Caudate nucleus (tissue), 63 donors: ENCODE measurements at places on chromosomes 2 and 18.

GRCh38 chr2:98504381-98505109, 59.9 kb downstream of the INPP4A start:
- no peak for DNase-seq

GRCh38 chr18:43420950-43421349, 143.7 kb upstream of the SYT4 start:
- DNase-seq, result no peak

GRCh38 chr18:12049978-12050811, 43.4 kb upstream of the ANKRD62 start:
- DNase-seq, result no peak

DNA sequence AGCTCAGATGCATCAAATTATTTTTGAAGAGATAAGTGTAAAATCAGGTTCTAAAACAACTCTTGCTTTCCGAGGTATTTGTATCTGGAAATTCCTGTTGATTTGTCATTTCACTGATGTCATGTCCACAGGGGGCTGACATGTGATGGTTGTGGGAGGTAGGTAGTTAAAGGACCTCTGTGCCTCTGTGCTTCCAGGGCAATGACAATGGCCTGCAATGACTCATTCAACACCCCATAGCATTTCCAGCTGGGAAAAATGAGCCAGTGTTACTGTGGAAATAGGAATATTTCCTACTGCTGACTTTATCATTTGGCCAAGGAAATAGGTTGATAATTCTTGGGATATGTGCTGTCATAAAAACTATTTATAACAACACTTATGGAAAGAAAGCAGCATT, 86.2 kb upstream of the CCDC195 start:
- DNase-seq, result no peak

DNA sequence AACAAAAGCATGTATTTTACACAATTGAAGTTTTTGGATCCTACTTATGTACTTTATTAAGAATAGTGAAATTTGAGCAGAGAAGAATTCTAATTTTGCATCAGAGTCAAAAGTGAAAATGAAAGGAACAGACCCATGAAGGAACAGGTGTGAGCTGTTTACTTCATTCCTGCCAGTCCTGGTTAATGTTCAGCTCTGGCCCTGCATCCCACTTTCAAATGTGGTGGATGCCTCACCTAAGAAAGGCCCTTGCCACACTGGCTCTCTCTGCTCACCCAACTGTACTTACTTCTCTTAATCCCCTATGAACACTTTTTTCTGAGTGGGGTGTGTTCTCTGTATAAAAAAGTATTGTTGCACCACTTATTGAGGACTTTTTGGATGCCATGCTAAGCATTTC, 22.2 kb downstream of the FAM110C start:
- DNase-seq, result no peak

- no peak for DNase-seq
Observed at GRCh38 chr2:173942861-173943523, 22.2 kb downstream of the SP3 start.

DNA sequence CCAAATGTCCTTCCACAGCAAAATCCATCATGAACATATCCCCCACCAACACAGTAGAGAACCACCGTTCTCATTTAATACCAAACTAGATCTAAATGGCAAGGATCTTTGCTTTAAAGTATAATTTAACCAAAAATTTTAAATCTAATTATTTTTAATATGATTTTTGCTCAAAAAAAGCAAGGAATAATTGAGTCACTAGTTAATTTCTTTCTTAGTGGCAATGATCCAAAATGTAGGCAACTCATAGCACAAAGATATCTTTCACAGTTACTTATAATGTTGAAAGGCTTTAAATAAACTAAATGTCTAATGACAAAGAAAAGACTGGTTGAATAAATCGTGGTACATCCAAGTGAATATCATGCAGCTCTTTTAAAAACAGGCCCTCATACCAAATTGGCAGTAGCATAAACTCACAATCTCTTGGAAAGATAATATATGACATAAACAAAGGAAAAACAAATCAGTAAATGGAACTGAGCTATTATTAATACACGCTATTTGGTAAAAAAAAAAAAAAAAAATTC, 20.3 kb downstream of the PTPN2 start:
- DNase-seq, result no peak

DNA sequence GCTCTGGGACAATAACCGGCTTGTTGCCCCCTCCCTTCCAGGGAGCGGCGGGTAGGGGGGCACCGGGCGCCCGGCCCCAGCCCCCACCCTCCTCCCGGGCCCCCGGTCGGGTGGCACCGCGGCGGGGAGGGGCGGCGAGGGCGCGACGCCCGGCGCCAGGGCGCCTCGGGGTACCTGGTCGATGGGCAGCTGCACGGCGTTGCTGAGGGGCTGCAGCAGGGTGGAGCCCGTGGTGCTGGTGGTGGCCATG, 193 bp downstream of the MBOAT2 start:
- DNase-seq, result no peak

DNA sequence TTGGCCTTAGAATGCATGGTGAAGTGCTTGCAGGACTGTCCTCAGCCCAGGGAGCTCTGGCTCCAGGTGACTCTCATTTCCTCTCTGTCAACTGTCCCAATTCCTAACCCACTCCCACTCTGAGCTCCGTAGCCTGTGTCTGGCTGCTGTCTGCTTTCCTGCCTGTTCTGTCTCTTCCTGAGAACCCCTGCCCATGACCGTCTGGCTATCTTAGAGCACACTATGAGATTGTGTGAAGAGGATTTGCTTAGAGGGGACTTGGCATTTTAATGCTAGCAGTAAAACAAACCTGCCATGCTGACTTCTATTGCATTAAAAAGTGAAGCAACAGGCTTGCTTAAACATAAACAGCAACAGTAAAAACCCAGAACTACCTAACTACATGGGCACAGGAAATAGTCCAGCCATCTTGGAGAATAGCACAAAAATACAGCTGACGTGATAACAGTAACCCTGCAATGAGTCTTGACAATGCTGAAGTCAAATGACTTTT, 234.7 kb downstream of the PRKCE start:
- DNase-seq, result no peak

- DNase-seq, result no peak
Observed at GRCh38 chr18:22166069-22166950, 3.1 kb upstream of the GATA6 start.

- no peak for DNase-seq
Observed at GRCh38 chr2:127153691-127154158, 46.8 kb upstream of the BIN1 start.

DNA sequence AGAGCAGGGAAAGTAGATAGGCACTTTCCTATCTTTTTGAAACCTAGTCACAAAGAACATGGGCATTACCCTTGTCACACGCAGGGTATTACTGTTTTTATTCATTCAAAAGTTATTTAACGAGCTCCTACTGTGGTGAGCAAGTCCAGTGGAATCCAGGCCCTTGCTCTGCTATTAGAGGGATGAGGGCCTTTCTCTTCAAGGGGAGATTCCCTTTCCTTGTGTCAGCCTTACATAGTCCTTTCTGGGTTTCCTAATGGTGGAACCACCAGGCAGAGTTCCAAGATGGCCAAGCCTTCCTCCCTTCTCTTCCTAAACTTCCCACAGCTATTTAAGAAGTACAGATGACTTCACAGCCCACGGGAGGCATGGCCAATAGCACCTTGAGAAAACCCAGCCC, 64.6 kb downstream of the SPTBN1 start:
- no peak for DNase-seq
